ENCODE measurements at places on chromosomes 11 and 22.

- no peak for DNase-seq
Measured at GRCh38 chr11:45383224-45383623, 97.1 kb upstream of the SYT13 start.

- DNase-seq, result no peak
Measured at GRCh38 chr11:45259592-45259991, 26.5 kb downstream of the SYT13 start.

DNA sequence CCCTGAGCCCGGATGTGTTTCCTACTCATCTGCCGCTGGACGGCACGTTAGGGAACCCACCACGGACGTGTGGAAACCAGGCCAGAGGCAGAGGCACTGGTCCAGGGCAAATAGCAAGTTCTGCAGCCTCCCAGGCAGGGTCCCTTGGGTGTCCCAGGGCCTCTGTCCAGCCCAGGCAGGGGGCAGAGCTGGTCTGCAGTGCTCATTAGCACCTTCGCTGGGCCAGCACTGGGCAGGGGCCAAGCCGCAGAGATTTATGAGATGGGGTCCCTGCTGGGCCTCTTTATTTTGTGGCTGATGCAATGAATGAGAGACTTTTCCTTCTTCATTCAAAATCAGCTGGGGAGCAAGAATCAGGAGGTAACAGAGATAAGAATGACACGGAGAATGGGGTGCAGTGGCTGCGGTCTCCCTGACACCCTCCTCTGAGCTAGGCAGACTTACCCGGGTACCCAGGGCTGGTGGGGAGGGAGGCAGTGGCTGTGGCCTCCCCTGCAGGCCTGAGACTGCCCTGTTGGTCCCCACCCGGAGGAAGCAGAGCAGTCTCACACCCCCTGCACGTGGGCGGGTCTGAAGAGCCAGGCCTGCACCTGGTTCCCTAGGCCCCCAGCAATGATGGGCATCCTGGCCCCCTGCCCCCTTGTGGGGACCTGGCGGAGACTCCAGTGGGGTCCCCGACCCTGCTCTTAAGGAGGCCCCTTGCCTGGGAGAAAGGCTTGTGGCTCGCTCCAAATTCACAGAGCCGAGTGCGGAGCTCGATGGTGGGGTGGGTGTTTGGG lies 14.0 kb upstream of the PARVG start:
- DNase-seq, result no peak

- no peak for DNase-seq
Measured at GRCh38 chr11:123221096-123221561, 26.1 kb upstream of the CLMP start.

DNA sequence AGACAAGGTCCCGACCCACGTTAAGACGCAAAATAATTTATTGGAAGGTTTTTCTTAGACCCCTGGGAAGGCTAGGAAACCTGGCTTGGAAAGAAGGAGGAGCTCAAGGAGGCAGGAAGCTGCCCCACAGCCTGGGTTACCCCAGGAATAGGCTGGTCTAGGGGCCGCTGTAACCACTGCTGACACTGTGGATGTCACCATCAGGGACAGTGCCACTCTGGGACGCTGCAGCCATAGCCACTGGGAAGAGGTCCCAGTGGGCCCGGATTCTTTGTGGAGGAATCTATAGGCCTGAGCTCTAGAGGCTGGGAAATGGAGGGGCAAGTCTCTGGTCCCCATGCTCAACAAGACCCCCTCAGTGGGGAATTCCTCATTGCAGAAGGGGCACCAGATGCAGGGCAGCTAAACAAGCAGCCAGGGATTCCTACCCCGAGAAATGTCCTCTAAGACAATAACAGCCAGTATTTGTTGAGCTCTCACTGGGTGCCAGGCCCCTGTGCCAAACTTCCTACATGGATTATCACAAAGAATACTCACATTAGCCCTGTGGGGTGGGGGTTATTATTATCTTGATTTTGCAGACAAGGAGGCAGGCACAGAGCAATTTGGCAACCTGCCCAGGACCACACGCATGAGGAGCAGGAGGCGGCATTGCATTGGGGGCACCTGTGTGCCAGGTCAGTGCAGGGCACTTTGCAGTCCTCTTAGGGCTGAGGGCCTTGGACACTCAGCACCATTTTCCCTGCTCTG lies 19.5 kb upstream of the CHKA start:
- DNase-seq, result peak; percentile 43

All from sciatic nerve (tissue), 2 donors.